GM04503 (cell line): ENCODE measurements at places on chromosomes 6 and 20.

DNA sequence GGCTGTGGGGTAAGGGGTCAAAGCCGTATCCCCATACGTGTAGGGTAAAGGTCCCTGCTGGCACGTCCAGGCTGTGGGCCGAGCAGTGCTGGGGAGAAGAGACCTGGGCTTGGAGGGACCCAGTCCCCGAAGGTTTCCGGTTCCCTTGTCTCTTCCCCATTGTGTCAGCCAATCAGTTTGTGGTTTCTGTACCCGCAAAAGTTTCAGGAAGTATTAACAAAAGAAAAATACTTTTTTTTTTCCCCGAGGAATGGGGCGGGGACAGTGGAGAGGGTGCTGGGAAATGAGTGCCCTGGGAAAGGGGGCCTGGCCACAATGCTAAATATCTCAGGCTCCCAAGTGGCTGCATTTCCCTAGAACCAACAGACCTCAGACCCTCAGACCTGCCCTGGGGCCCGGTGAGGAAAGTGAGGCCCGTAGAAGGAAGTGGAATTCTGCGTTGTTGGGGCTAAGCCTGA, 15.2 kb upstream of the AMD1 start:
- DNase-seq = no peak

DNA sequence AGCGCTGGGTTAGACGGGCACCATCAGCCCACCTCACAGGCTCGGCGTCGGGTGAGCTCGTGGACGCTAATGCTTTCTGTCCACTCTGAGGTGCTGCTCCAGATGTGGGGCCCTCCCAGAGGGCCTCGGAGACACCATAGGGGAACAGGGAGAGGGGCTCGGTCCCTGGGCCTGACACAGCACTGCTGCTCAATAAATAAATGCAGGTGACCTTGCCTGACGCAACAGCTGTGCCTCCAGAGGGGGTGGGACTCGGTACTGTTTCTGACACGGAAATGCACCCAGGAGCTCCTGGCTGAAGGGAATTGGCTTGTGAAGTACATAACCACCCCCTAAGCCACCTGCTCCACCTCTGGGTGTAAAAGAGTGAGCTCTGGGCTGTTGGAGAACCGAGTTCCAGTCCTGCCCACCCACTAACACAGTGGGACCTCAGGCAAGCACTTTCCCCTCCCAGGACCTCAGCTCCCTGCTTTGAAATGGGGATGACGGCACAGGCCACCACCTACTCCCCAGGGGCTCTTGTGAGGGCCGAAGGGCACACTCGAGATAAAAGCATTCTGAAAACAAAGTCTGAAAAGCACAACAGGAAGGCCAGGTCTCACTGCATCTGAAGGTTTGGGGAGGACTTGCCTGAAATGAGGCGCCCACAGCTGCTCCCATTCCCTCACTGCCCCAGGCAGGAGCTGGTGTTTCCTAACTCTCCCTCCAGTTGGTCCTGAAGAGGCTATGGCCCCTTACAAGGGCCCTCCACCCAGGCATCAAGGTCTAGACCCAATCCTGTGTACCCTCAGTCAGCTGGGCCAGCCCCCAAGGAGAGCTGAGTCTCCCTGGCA, 6.7 kb downstream of the KCNK15 start:
- DNase-seq = no peak

DNA sequence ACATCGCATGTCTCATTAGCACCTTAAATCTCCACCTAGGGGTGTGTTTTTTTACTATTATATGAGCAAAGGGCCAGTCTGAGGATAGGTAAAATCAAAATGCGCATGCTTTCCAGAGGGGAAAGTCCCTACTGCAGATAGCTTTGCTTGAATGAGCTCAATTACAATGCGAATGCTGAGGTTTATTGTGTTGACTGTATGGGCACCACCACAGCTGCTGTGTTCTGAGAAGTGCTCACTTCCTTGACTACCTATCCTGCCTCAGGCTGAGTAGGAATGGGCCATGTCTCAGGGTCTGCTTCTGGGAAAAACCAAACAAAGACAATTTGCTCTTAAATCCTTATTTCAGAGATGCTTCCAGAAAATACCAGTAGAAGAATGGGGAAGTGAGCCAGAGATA, 36.6 kb downstream of the MOCS1 start:
- DNase-seq = no peak

GRCh38 chr20:61387954-61388348, 135.9 kb downstream of the CDH4 start:
- no peak for DNase-seq

GRCh38 chr6:46733341-46733801, 1.8 kb downstream of the PLA2G7 start:
- no peak for DNase-seq

GRCh38 chr6:24997231-24997630, 61.5 kb upstream of the RIPOR2 start:
- DNase-seq = no peak

GRCh38 chr20:22404419-22405170, 179.8 kb downstream of the FOXA2 start:
- no peak for DNase-seq

- DNase-seq = no peak
Measured at GRCh38 chr6:12899046-12899833, 182.7 kb downstream of the PHACTR1 start.

DNA sequence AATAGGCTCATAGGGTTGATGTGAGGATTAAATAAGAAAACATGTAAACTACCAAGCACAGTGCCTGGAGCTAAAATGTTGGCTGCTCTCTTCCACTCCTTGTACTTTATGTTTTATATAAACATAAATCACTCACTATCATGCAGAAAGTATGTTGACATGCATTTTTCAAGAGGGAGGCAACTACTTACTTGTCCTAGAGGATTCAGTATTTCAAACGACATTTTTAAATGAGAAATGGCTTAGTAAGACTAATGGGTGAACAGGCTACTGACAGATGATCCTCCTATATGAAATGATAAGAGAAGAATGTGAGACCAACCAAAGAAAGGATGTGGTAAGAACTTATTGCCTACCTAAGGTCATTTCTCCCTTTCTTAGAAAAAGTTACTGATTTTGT, 21.0 kb downstream of the LATS1 start:
- no peak for DNase-seq

- DNase-seq = no peak
Measured at GRCh38 chr6:2750832-2751231, at the start of gene MYLK4. Gene MYLK4, minus strand, starts transcription at chr6:2750922. Its CDS starts 1,628 bp downstream, at chr6:2749294.

GRCh38 chr6:20661721-20662120, 127.5 kb downstream of the CDKAL1 start:
- no peak for DNase-seq

DNA sequence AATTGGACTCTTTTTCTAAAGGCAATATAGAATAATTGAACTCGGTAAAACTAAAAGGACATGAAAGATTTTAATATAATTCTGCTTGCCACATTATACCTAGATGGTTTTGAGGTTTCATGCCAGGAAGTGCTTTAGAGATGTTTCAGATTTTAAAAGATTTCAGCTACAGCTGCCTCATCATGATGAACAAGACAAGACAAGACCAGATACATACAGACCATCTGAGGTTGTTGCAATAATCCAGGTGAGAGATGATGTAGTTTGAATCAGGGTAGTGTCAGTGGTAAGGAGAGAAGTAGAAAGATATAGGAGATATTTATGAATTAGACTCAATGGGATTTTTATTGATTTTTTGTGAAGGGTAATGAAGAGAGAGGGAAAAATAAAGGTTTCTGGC, 374.3 kb upstream of the HSF2 start:
- no peak for DNase-seq

- no peak for DNase-seq
Measured at GRCh38 chr20:13687815-13688214, 49.1 kb upstream of the TASP1 start.
